ENCODE measurements at places on chromosomes 1 and 21.

- DNase-seq: no peak
Observed at GRCh38 chr1:197904126-197904787, 1.8 kb downstream of the C1orf53 start.

- DNase-seq: no peak
Observed at GRCh38 chr1:87148661-87149060, 180.0 kb upstream of the LMO4 start.

DNA sequence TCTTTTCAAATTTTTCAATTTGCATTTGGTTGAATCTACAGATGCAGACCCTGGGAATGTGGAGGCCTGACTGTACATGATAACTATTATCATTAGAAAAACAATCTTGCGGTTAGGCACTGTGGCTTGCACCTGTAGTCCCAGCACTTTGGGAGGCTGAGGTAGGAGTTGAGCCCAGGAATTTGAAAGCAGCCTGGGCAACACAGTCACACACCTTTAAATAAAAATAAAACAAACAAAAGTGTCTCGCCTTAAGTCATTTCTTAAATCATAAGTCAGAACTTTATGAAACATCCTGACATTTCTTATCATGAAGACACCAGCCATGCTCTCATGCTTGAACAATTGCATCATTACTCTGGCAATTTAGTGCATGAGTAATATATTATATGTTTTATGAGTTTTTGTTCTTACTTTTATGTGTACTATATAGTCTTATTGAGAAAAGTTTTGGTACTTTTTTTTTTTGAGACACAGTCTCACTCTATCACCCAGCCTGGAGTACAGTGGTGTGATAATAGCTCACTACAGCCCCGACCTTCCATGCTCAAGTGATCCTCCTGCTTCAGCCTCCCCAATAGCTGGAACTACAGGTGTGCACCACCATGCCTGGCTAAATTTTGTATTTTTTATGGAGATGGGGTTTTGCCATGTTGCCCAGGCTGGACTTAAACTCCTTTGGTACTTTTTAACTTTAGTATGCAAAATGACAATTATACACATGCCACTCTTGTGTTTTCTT is 7.8 kb downstream of the TBX19 start:
- no peak for DNase-seq

DNA sequence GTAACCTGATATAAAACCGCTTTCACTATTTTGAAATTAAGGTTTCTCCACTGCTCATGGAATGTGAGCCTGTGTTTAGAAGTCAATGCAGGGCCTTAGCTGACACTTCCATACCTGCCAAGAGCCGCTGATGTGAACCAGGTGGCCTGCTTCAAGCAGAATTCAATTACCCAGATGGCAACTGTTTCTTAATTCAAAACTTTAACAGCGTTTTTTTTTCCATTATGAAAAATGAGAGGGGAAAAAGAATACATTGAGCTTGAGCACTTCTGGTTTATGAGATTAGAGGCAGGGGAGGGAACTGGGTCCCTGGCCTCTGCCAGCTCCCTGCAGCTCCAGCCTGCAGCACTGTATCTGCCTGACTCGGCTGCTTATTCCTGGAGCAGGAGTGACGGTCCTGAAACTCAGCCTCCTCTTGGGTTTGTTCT is 7.7 kb upstream of the ATP1A1 start:
- no peak for DNase-seq

DNA sequence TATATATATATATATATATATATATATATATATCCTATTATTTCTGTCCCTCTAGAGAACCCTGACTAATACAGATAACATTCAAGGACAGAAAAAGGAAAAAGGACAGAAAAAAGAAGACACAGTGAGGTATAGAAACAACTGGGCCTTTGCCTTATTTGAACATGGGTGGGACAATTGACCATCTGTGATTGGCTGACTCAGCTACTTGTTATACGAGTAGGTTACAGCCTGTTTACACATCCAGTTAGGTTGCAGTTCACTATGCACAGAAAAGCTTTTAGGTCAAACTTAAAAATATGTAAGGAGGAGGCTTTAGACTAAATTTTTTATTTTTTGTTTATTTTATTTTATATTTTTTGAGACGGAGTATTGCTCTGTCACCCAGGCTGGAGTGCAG is 39.8 kb upstream of the RGS8 start:
- no peak for DNase-seq
